Left renal cortex interstitium (tissue), 4 donors: ENCODE measurements at places on chromosomes 7 and 10.
A peak's percentile ranks its signal among the peaks of the same experiment; 100 is the strongest.

DNA sequence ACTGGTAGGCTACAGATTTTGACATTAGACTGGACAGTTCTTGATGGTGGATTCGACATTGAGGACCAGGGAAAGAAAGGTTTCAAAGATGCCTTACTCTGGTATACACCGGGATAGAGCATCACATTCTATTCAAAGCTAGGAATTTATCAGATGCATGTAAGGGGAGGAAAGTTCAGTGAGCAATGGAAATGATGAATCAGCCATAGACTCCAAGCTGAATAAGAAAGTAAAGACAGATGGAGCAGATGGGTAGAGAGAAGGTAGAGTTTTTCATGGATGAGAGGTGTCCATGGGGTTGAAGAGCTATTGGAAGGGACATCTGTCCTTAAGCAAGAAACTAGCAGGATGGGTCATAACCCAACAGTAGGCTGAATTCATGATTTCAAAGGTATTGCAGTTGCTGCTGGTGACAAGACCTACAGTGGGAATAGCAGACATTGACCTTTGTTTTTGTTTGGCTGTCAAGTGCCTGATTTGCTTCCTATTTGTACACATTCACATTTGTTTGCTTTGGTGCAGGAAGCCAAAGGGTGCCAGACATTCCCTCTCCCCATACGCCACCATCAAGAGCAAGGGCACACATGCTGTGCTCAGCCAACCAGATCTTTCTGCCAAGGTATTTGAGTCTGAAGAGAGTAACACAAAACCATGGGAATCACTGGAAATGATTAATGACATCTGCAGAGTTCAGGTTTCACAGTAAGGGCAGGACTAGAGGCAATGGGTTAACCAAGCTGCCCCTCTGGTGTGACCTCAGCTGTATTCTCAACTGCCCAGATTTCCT is 8.6 kb upstream of the CACUL1 start:
- DNase-seq, result peak; percentile 41

DNA sequence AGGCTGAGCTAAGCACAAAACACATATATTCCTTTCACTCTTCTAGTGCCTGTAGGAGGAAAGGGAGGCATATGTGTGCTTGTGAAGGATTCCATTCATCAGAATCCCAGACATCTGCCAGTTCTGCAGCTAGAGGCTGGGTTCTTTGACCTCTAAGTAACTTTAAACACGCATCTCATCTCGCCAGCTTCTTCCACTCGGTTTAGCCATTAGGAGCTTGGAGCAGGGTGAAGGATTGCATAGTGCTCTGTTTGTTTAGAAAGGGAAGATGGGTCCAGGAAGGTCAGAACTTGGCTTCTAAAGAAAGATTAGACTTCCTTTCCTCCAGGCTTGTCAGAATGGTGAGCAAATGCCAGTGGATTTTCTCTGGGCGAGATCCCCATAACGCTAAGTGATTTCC is 43.6 kb downstream of the HK1 start:
- DNase-seq, result no peak

- DNase-seq, result no peak
These were observed 244.2 kb downstream of the THSD7A start for GRCh38 chr7:11587814-11588213.

DNA sequence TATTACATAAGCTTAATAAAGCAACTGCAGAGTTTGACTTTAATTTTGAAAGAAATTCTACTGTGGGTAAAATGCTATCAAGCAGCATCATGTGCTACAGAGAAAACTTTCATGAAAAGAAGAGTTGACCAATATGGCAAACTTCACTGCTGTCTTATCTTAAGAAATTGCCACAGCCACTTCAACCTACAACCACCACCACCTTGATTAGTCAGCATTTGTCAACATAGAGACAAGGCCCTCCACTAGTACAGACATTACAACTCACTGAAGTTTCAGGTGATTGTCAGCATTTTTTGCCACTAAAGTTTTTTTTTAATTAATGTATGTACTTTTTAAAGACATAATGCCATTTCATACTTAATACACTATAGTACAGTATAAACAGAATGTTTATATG is 350.3 kb downstream of the HPSE2 start:
- DNase-seq, result no peak

GRCh38 chr7:70693686-70694433 is 438.1 kb upstream of the GALNT17 start:
- DNase-seq, result no peak

GRCh38 chr10:53013201-53013810 is 240.7 kb upstream of the MBL2 start:
- DNase-seq, result no peak

DNA sequence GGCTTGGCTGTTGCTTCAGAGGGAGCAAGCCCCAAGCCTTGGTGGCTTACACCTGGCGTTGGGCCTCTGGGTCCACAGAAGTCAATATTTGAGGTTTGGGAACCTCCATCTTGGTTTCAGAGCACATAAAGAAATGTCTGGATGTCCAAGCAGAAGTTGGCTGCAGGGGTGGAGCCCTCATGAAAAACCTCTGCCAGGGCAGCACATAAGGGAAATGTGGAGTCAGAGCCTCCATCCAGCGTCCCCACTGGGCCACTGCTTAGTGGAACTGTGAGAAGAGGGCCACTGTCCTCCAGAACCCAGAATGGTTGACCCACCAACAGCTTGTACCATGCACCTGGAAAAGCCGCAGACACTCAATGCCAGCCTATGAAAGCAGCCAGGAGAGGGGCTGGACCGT is 573.5 kb upstream of the ZWINT start:
- no peak for DNase-seq

GRCh38 chr7:114852293-114852692 is 69.6 kb upstream of the MDFIC start:
- DNase-seq, result no peak

DNA sequence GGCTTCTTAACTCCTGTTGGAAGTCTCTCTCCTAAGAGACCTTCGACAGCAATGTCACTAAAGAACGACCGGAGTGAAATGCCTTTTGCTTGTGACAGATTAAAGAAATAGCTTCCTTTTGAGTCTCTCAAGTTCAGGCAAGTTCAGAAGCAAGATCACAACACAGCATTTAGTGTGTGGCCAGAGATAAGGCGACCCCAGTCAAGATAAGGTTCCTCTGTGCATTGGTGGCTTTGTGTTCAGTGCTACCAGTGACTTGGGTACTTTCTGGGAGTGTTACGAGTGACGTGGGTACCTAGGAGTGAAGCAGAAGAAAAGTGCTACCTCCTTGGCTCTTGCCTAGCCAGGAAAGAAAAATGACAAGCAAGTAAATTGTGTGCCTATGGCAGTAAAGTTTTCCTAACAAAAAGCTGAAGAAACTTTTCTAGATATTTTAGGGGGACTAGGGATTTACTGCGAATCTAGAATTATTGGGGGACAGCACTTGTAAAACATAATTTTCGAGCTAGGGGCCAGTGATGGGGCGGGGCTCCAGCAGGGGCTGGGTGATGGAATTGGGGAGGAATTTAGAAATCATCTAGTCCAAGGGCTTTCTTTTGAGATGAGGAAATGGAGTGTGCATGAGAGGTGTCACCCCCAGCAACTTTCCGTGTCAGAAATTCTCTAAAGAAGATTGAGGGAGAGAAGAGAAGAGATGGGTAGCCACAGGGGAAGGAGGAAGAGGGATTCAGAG is 191.9 kb upstream of the LYZL2 start:
- no peak for DNase-seq

DNA sequence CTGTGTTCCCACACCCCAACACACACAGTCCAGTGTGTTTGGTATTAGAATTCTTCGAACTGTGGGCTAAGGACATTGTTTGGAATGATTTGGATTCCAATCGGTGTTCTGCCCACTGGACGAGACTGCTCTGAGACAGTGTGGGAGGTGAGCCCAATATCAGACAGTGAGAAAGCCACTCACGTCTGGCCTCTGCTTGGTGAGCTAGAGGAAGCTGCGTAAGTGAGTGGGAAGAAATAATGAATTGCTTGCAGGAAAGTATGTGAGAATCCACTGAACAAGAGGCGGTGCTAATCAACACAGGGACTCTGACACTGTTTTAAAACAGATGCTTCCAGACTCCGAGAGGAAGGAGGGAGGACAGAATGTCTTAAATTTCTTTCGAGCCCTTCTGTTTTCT is 675.0 kb upstream of the ANKRD30A start:
- DNase-seq, result no peak

GRCh38 chr7:92404170-92404614 is 43.1 kb upstream of the GATAD1 start:
- no peak for DNase-seq

- no peak for DNase-seq
These were observed 75.9 kb downstream of the HIBADH start for GRCh38 chr7:27586825-27587224.

DNA sequence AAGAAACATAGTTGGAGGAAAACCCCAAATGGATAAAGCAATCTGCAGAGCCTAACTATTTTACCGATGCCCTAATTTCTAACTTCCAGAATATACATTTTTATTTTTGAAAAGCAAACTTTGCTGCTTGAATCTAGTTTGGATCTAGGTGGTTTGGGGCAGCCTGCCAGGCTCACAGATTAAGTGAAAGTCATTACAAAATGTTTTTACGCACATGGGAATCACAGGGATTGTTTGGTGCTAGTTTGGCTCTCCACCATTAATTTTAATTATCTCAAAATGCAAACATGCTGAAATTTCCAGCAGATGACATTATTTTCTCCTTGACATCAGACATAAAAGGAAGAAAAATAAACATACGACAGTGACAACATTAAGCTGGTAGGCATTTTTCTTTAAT is 166.7 kb upstream of the INHBA start:
- no peak for DNase-seq

- no peak for DNase-seq
These were observed 114.9 kb downstream of the HDAC9 start for GRCh38 chr7:18610331-18610948.

- no peak for DNase-seq
These were observed 125.6 kb downstream of the COBL start for GRCh38 chr7:51190969-51191368.

- no peak for DNase-seq
These were observed 63.5 kb upstream of the PITRM1 start for GRCh38 chr10:3235996-3236510.

- no peak for DNase-seq
These were observed 101.5 kb downstream of the MICALL2 start for GRCh38 chr7:1357601-1358271.
